ENCODE measurements at places on chromosomes 2 and 18.
A peak's percentile ranks its signal among the peaks of the same experiment; 100 is the strongest.

DNA sequence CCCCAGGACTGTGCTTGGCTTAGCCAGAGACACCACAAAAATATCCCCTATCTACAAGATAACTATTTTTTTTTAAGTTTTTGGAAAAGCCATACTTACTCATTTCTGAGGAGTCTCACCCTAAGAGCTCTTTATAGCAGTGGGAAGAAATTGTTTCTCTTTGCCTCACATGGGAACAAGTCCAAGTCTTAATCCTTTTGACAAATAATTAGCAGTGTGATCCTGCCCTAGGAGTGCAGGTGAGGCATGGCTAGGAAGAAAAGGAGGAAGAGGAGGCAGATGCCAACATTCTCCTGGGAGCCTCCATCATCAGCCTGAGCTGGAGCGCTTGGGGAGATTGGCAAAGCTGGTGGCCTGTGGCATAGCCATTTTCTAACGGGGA lies 115.6 kb downstream of the STPG4 start:
- no peak for DNase-seq

- DNase-seq = no peak
Observed at GRCh38 chr2:152477347-152478092, 142.5 kb downstream of the FMNL2 start.

DNA sequence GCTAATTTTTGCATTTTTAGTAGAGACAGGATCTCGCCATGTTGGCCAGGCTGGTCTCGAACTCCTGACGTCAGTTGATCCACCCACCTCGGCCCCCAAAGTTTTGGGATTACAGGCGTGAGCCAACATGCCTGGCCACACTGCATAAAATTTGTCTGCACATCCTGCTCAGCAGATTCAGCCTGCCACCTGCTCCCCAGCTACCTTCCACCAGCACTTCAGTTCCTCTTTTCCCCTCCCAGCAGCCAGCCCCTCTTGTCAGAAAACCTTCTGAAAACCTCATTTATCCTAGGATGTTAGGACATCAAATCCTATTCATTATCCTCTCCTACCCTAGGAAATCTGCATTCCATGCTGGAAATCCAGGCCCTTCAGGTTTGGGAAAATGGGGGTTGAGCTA lies 99.4 kb upstream of the STPG4 start:
- no peak for DNase-seq

- DNase-seq = no peak
Observed at GRCh38 chr2:20615068-20615465, 35.8 kb downstream of the HS1BP3 start.

DNA sequence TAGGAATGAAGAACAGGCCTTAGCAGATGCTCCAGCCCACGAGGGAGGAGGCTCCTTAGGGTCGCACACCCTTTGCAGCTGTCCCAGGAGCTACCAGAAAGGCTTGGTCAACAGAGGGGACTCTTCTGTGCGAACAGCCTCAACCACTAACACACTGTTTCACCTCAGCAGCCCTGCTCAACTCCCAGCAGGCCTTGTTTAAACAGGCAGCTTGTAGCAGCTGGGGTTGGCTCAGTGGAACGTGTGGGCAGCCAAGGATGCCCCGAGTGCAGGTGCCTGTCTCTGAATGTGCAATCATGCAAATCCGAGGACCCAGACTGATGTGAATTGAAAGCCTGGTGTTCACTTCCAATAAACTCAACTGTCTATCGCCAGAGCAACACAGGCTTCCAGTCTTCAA lies 88.7 kb upstream of the CXCR4 start:
- DNase-seq = peak; percentile 81

DNA sequence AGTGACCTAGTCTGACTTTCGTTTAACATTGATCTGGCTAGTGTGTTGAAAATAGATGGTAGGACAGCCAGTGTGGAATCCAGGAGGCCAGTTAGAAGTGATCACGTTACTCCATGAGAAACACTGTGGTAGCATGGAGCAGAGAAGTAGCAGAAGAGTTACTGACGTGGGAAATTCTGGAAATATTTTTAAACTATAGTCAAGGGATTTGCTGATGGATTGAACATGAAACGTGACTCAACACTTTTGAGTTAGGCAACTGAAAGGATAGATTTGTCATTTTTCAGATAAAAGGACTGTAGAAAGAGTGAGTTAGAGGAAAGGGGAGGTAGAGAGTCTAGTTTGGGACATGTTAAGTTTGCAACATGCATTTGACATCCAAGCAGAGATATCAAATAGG lies 130.4 kb downstream of the IRS1 start:
- DNase-seq = no peak

GRCh38 chr2:227341553-227341952 lies 16.5 kb downstream of the MFF start:
- DNase-seq = no peak

DNA sequence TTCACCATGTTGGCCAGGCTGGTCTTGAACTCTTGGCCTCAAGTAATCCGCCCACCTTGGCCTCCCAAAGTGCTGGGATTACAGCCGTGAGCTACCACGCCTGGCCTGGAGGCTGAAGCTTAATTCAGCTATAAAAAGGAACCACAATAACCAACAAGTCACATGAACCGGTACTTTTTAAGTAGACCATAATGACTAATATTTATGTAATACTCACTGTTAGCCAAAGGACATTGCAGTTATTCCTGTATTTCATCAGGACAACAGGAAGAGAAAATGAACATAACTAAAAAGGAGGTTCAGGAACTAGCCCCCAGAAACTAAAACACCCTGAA lies 49.0 kb upstream of the TMEM87B start:
- no peak for DNase-seq

DNA sequence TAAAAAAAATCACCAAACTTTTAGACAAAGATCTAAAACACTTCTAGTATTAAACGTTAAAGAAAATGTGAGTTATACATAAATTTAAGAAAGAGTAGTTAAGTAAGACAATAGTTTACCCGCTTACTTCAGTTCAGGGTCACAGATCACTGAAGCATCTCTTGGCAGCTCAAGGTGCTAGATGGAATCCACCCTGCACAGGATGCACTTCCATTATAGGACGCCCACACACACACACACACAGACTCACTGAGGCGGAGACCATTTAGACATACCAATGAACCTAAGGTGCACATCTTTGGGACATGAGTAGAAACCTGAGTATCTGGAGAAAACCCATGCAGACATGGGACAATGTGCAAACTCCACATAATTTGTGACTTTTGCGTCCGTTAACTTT lies 630.6 kb upstream of the ZNF804A start:
- no peak for DNase-seq

DNA sequence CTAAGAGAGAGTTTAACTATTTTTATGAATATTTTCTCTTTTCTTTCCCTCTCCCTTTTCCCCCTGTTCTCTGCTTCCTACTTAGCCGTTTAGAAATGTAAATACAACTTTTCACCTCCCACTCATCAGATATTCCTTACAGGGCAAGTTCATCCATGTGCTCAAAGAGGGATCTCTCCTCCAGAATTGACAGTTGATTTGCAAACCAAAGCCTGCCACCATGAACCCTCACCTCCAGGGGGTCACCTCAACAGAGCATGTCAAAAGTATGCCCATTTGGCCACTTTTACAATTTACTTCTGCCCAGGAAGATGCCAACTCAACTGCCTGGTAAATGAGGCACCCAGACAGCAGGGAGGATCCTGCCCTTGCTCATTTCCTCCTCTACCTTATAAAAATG lies 149.2 kb upstream of the GYPC start:
- no peak for DNase-seq
